ENCODE measurements at places on chromosomes 1 and 21. TPM values are rescaled to one million over a fixed set of nuclear protein-coding genes. Genes with fewer than 3 reads are reported as not detected.
A peak's percentile ranks its signal among the peaks of the same experiment; 100 is the strongest.

The TDRKH gene
- total RNA-seq = 11.6 TPM

- no peak for DNase-seq
Measured at GRCh38 chr1:150420560-150421265, 56.8 kb downstream of the RPRD2 start.

DNA sequence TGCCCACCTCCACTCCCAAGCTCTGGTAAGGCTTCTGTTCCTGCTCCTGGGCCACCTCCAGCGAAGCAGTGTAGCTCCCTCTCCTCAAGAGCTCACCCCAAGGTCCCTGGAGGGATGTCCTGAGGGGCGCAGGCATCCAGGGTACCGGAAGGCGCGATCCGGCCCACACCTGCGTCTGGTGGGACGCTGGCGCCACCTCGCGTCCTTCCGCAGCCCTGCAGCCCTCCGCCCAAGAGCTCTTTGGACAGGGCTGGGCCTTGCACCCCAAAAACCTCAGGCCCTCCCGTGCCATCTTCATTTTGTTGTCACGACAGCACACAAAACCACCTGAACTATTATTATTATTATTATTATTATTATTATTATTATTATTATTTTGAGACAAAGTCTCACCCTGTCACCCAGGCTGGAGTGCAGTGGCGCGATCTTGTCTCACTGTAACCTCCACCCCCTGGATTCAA is 49.2 kb upstream of the PAX7 start:
- no peak for DNase-seq

DNA sequence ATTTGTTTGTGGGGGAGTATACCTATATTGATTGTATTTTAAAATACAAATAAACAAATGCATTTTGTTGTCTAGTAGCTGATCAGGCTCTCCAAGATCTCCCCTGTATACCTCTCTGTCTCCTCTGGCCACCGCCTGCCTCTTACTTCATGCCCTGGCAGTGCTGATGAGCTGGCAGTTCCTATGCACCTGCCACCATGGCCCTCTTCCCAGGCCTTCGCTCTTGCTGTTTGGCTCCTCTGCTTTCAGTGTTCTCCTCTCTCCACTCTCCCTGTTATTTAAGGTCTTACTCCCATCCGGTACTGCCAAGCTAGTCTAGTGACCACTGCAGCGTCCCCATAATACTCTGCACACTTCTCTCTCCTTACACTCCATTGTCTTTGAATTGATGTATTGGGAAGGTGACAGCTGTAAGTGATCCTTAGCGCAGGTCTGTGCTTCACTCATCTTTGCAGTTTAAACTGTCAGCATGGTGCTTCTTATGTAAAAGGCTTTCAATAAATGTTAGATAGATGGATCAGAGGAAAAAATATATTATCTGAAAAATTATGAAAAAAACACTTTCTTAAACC is 88.1 kb upstream of the ATP1A1 start:
- DNase-seq = no peak

The FBLIM1 gene
- 55.0 TPM for total RNA-seq

GRCh38 chr1:39387452-39387851 is 104.0 kb upstream of the BMP8A start:
- DNase-seq = no peak

GRCh38 chr1:101833312-101833711 is 163.4 kb downstream of the OLFM3 start:
- DNase-seq = no peak

- DNase-seq = no peak
Measured at GRCh38 chr1:67802565-67802964, 30.7 kb downstream of the GNG12 start.

DNA sequence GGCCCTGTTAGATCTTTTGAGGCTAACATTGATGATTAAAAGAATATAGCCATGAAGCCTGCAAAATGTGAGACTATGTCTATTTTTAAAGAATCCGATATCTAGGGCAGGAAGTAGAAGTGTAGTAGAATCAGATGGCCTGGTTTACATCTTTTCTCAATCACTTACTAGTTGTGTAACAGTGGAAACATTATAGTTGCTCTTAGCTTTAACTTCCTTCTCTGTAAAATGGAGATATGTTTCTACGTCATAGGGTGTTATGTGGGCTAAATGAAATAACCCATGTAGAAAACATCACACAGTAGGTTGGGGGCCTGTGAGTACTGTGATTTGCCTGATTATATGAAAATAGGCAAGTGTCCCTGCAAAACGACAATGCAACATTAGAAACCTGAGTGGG is 4.4 kb upstream of the IGFN1 start:
- peak; percentile 73 for DNase-seq

The FMO5 gene
- total RNA-seq = 10.4 TPM

DNA sequence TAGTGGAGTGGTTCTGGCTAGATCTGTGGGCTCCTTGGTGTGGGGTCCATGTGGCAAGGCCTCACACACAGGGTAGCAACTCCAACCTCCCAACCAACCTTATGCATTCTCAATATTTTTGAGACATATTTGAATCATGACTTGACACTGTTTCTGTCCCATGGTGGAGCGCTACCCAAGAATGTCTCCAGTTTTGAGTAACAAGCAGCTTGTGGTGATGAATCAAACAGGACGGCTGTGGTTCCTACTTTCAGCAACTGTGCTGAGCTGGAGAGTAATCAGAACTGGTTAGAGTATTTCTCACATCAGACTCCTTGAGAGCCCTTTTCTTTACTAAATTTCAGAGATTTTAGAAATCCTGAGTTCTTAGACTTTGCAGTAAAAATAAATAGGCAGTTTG is 3.1 kb downstream of the LCE3D start:
- DNase-seq = no peak

- no peak for DNase-seq
Measured at GRCh38 chr1:232602622-232603021, 27.3 kb downstream of the SIPA1L2 start.

The SPRR1A gene
- total RNA-seq = not detected

The C1orf210 gene
- 24.7 TPM for total RNA-seq

GRCh38 chr21:41107602-41108001 is 60.4 kb upstream of the BACE2 start:
- no peak for DNase-seq

DNA sequence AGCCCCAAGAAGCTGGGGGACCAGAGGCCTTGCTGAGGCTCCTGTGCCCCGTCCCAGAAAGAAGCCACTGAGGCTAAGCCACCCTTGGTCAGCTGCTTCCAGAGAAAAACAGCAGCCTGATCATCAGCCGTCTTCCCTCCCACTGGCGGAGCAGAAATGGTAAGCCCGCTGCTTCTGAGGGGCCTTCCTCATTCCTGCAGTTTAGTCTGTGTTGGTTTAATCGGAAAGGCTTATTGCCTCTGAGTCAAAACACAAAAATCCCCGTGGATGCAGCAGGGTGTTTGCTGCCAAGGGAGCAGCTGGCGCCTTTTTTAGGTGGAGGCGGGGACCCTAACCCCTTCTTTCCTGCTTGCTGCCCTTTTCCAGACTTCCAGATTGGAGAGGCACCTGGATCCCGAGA is 33.9 kb downstream of the SPSB1 start:
- DNase-seq = peak; percentile 54

DNA sequence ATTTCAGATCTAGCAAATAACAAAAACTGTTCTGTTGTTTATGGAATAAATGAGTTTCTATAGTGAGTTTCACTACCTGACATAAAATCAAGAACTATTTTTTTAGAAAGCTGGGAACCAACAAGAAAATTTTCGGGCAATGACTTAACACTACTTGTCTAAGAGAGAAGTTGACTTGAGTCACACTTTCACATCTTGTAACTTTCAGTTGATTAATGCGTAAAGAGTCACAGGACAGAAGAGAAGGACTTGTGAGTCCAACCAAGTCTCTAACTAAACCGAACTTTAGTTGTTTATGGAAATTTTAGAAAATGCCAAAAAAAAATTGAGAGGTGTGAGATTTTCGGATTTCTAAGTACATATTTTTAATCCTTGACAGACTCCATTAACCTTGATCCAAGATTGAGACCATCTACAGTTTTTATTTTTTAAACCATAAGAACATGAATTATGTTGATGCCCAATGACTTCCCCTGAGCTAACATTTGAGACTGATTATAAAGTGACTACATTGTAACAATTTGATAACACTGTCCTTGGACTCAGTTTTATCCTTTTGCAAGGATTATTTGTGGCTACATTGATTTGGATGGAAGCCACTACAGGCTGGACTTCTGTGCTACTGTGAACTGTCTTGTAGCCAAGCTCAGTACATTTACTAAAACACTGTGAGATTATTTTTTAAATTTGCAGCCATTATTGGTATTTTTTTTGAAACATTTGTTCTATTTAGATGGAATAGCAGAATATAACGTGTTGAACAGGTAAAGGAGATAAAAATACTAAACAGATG is 284.0 kb downstream of the PTPRC start:
- no peak for DNase-seq

DNA sequence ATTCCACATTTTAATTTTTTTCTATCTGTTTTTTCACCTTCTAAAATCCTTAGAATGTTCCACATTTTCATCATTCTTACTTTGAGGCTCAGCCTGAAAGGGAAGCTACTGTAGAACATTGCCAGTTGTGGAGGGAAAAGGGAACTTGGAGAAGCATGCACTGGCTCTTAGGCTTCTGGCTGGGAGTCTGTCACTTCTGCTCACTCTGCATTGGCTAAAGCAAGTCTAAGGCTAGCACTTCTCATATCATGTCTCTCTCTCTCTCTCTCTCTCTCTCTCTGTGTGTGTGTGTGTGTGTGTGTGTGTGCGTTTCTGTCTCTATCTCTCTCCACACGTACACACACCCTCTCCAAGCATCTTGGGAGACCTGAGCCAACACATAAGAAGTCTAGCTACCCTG is 49.6 kb upstream of the ADAR start:
- DNase-seq = no peak

The CD1C gene
- 2.3 TPM for total RNA-seq

- no peak for DNase-seq
Measured at GRCh38 chr21:46229923-46230260, 1.3 kb upstream of the LSS start.

The SLC9C2 gene
- total RNA-seq = 0.98 TPM

DNA sequence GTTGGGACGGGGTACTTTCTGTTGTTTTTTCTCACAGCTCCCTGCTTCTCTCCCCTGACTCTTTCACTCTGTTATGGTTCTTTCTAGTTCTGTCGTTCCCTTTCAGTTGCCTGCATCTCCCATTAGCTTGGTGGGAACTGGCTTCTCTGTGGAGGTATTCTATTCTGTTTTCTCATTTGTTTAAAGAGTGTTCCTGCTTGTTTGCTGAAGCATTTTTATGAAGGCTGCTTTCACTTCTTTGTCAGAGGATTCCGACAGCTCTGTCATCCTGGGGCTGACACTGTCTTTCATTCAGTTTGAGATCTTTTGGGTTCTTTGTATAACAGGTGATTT is 96.0 kb upstream of the COL6A1 start:
- DNase-seq = no peak

The ST6GALNAC5 gene
- total RNA-seq = 45.8 TPM

The SLC16A4 gene
- 12.0 TPM for total RNA-seq

GRCh38 chr1:33220676-33221384 is 35.5 kb upstream of the ZNF362 start:
- no peak for DNase-seq

- DNase-seq = no peak
Measured at GRCh38 chr1:201275253-201275666, 8.0 kb upstream of the PKP1 start.

DNA sequence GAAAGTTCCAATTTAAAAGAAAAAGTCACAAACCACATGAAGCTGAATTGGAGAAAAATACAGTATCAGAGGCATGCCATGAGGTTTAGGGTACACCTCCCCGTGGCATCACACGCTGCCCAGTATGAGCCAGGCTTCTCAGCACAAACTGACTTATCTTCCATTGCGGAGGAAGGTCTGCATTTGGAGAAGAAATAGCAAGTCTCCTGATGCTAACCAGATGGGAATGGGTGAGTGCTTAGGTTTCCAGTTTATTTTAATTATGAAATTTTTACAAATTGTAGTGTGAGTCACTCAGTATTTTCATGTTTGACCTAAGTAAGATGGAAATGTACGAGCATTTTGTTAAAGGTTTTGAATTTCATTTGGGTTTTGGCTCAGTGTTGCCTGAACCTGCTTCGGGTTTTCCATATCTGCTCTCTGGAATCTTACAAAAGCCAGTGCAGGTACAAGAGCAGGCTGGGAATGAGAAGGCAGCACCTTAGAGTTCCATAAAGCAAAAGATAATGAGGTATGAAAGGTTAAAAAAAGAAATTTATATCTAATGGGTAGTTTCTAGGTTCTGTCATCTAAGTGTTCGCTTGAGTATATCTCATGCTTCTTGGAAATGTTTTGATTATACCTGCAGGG is 213.9 kb downstream of the PATJ start:
- DNase-seq = no peak

GRCh38 chr1:88451856-88452255 is 232.2 kb upstream of the PKN2 start:
- DNase-seq = no peak

The CFAP107 gene
- 1.3 TPM for total RNA-seq

DNA sequence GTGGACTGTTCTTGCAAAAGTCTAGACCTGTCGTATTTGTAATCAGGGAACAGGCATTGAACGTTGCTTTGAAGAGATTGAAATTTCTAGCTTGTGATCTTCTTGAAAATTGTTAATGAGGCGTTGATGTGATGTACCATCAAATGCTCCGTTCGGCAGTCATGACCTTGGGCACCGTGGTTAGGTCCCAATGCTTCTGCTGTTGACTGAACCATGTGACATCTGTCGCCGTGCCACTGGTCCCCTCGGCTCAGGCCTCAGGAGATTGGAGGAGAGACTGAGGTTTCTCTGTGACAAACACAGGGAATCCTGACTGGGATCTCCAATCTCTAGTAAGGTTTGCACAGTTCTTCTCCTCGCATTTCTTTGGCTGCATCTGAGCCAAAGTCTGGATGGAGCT is 18.1 kb upstream of the KCNAB2 start:
- DNase-seq = no peak

The PTCH2 gene
- 0.94 TPM for total RNA-seq

- no peak for DNase-seq
Measured at GRCh38 chr1:173193639-173194038, 13.5 kb downstream of the TNFSF4 start.

DNA sequence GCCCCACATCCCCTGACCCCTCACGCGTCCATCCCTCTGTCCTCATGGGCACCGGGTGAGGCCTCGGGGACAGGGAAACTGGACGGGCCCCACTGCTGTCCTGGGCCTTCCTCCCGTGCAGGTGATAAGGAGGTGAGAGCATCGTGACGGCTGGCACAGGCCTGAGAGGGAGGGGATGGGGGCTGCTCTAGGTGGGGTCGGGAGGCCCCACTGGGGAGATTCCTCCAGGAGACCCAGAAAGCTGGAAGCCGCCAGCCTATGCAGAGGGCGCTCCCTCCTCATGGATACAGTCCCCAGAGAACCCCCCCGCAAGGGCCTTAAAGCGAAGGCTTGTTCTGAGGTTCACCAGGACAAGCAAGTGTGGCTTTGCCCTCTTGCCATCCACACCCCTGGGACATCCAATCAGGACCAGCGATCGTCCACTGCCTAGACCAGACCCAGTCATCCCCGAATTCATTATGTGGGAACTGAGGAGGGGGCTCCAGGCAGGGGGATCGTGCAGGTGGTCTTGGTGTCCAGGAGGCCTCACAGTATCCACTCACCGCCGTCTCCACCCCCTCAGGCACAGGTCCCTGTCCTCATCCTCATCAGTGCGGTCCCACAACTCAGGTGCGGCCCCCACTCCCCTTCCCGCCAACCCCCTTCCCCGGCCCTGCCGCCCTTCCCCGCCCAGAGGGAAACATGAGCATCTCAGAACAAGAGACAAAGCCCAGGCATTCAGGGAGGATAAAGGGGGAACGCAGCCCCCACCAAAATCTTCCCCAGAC is 45.3 kb upstream of the COL18A1 start:
- DNase-seq = no peak

The KCNJ9 gene
- total RNA-seq = not detected

The NCF2 gene
- total RNA-seq = 38.7 TPM

The NES gene
- total RNA-seq = 57.4 TPM

The TRIM58 gene
- 9.4 TPM for total RNA-seq

All from lung (tissue), 17 donors.